ENCODE measurements at places on chromosomes 12 and 14. TPM values are rescaled to one million over a fixed set of nuclear protein-coding genes. Genes with fewer than 3 reads are reported as not detected.

The PTGER2 gene
- not detected for total RNA-seq

The TAS2R31 gene
- total RNA-seq: 46.6 TPM

The SIX6 gene
- total RNA-seq: not detected

The LLPH gene
- 8.8 TPM for total RNA-seq

The CYP46A1 gene
- total RNA-seq: 5.3 TPM

The OR6C74 gene
- not detected for total RNA-seq

The RAD9B gene
- 1.3 TPM for total RNA-seq

The KCNH3 gene
- total RNA-seq: 10.3 TPM

The TCL1A gene
- not detected for total RNA-seq

The LTB4R gene
- total RNA-seq: 1.6 TPM

The PRH2 gene
- total RNA-seq: 2.8 TPM

The SLC17A8 gene
- 0.63 TPM for total RNA-seq

The RILPL1 gene
- 7.5 TPM for total RNA-seq

The TAS2R9 gene
- 2.8 TPM for total RNA-seq

The RNF212B gene
- total RNA-seq: not detected
